ENCODE measurements at places on chromosomes 2 and 18. TPM values are rescaled to one million over a fixed set of nuclear protein-coding genes. Genes with fewer than 3 reads are reported as not detected.
A peak's percentile ranks its signal among the peaks of the same experiment; 100 is the strongest.

CPLX4 gene
- total RNA-seq: not detected

GAL3ST2 gene
- not detected for total RNA-seq

MAP3K19 gene
- not detected for total RNA-seq

GAREM2 gene
- total RNA-seq: 19.9 TPM

SEPTIN10 gene
- 93.6 TPM for total RNA-seq

MFSD2B gene
- total RNA-seq: 1.1 TPM

CD207 gene
- not detected for total RNA-seq

- no peak overlapping the region for H3K4me3 ChIP-seq
- no peaks in the 10 kb centered on the region for H3K27me3 ChIP-seq
- H3K27ac ChIP-seq: no peak overlapping the region
These were observed 324.6 kb downstream of the CCDC178 start for GRCh38 chr18:33115917-33116316.

- no peak overlapping the region for H3K4me3 ChIP-seq
- H3K27me3 ChIP-seq: no peaks in the 10 kb centered on the region
- H3K4me1 ChIP-seq: no peaks in the 10 kb centered on the region
- no peak for DNase-seq
- no peaks in the 10 kb centered on the region for H3K36me3 ChIP-seq
These were observed 835 bp upstream of the IL18RAP start for GRCh38 chr2:102421890-102422759.

DNA sequence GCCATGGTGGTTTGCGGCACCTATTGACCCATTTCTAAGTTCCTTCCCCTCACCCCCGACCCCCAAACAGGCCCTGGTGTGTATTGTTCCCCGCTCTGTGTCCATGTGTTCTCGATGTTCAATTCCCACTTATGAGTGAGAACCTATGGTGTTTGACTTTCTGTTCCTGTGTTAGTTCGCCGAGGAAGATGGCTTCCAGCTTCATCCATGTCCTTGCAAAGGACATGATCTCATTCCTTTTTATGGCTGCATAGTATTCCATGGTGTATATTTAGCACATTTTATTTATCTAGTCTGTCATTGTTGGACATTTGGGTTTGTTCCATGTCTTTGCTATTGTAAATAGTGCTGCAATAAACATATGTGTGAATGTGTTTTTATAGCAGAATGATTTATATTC is 183.6 kb downstream of the GBX2 start:
- no peak overlapping the region for H3K27ac ChIP-seq
- H3K36me3 ChIP-seq: no peaks in the 10 kb centered on the region
- DNase-seq: no peak
- H3K4me3 ChIP-seq: no peak overlapping the region
- peaks cover 8% of the 10 kb centered on the region for H3K4me1 ChIP-seq

DNA sequence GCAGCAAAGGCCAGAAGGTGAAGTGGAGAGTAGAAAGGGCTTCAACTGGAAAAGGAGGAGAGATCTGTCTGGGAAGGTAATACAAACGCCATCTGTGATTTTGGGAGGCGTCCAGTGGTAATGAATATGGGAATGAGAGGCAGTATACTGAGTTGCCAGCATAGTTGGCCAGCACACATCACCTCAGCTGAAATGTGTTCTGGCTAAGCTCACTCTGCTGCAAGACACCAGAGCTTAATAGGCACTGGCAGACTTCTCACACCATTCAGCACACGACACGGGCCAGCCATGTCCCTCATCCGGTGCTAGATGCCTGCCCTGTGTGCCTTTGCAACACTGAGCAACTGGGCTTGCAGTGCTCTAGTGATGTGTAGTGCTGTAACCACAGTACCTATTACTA is 277.1 kb downstream of the PIEZO2 start:
- no peaks in the 10 kb centered on the region for H3K36me3 ChIP-seq
- no peak for DNase-seq
- no peaks in the 10 kb centered on the region for H3K4me1 ChIP-seq
- H3K27ac ChIP-seq: no peak overlapping the region

GRCh38 chr2:197931661-197932312 is 127.4 kb downstream of the PLCL1 start:
- no peaks in the 10 kb centered on the region for H3K4me1 ChIP-seq
- H3K4me3 ChIP-seq: no peak overlapping the region
- H3K36me3 ChIP-seq: no peaks in the 10 kb centered on the region
- no peak overlapping the region for H3K27ac ChIP-seq

GRCh38 chr2:171703574-171704347 is 16.5 kb downstream of the DYNC1I2 start:
- no peaks in the 10 kb centered on the region for H3K27me3 ChIP-seq
- H3K27ac ChIP-seq: no peak overlapping the region
- no peak overlapping the region for H3K4me3 ChIP-seq
- no peak for DNase-seq

DNA sequence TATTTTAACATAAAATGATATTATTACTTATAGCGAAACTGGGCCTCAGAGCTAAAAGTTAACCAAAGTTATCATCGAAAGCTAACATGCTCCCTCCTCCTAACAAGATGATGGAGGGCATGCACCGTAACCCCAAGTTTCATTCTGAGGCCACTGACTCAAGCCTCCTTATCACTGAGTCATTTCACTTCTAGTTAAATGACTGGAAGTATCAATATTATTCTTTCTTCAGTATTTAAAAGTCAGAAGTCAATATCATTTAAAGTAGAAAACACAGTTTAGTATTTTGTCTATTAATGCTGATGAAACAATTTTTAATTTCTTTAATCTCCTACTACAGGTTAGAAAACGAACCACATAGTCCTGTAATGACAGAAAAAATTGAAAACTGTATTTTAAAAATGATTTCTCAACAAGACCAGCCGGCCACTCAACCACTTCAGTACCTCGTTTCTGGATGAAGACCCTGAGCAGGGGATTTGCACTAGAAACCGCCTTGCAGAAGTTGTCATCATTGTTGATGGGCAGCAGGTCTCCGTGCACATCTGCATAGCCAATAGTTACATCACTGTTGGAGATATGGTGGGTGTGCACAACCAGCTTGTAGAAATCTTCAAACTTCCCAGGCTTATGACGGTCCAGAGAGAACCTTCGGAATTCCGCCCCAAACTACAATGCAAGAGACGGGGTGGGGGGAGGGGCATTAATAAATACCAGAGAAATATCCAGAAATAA is 44.9 kb downstream of the PARD6G start:
- H3K4me3 ChIP-seq: no peak overlapping the region
- no peak overlapping the region for H3K27ac ChIP-seq
- no peaks in the 10 kb centered on the region for H3K27me3 ChIP-seq
- peaks cover 6% of the 10 kb centered on the region for H3K4me1 ChIP-seq
- no peaks in the 10 kb centered on the region for H3K36me3 ChIP-seq

DNA sequence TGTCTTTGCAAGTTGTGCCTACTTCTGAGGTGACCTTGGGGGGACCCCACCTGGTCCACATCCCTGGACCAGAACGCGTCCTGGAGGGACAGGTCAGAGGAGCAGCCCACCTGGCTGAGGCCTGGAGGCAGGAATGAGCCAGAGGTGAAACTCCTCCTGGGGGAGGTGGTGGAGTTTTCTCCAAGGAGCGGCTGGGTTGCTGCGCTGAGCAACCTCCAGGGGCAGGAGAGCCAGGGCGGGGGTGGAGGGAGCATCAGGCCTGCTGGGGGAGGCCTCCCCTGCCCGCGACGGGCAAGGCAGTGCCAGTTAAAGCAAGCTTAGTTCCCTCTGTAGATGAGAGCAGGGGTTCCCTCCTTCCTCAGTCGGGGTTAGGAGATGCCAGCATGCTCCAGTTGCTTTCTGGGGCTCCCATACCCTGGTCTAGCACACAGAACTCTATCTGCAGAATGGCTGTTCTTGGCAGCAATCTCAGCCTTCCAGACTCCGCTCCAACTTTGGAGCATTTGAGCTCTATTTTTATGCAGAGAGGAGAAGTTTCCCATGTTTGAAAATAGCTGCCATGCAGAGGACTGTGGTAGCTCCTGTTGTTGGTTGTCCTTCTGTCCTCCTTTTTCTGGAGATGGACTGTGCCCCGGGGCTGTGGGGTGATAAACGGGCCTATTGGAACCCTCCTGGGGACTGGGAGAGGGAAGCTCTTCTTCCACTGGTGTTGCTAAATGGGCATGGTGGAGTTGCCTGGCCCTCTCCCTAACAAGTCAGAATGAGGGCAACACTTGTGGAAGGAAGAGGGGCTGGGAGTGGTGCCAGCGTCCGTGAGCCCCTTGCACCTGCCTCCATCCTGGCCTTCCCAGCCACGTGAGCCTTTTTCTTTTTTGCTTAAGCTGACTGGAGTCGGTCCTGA is 39.1 kb downstream of the B3GNT2 start:
- H3K36me3 ChIP-seq: no peaks in the 10 kb centered on the region
- peaks cover 3% of the 10 kb centered on the region for H3K4me1 ChIP-seq
- no peak overlapping the region for H3K27ac ChIP-seq
- no peak for DNase-seq
- no peaks in the 10 kb centered on the region for H3K27me3 ChIP-seq

- H3K27ac ChIP-seq: no peak overlapping the region
- no peak for DNase-seq
- no peak overlapping the region for H3K4me3 ChIP-seq
- no peaks in the 10 kb centered on the region for H3K27me3 ChIP-seq
These were observed 105.6 kb downstream of the CEP192 start for GRCh38 chr18:13096719-13097118.

DNA sequence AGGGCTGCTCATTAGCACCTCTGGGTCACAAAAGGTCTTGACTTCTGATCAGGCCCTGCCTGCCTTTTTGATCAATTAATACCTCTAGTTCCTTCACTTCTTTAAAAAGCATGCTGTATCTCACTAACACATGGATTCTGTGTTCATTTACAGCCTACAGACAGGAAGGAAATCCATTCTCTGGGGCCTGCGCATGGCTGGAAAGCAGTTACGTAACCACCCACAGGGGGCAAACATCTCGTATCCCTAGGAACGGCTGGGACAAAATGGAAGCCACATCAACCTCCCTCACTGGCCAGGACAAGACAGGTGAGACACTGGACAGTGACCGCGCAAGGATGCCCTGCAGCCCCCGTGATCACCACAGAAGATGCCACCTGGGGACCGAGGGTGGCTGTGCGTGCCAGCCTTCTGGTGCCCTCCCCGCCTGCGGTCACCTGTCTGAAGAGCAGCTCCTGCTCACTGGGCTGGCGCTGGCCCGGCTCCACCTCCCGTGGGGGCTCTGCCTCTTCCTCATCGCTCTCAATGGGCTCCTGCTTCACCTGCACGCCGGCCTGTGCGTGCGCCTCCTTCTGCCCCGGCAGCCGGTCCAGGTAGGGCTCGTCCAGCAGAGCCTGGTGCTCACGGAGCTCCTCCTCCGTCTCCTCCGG is 266.9 kb downstream of the TWIST2 start:
- H3K4me1 ChIP-seq: no peaks in the 10 kb centered on the region
- H3K4me3 ChIP-seq: no peak overlapping the region
- no peaks in the 10 kb centered on the region for H3K27me3 ChIP-seq

GRCh38 chr2:216160786-216161185 is 51.6 kb downstream of the XRCC5 start:
- peaks cover 61% of the 10 kb centered on the region for H3K36me3 ChIP-seq
- H3K27me3 ChIP-seq: no peaks in the 10 kb centered on the region

DNA sequence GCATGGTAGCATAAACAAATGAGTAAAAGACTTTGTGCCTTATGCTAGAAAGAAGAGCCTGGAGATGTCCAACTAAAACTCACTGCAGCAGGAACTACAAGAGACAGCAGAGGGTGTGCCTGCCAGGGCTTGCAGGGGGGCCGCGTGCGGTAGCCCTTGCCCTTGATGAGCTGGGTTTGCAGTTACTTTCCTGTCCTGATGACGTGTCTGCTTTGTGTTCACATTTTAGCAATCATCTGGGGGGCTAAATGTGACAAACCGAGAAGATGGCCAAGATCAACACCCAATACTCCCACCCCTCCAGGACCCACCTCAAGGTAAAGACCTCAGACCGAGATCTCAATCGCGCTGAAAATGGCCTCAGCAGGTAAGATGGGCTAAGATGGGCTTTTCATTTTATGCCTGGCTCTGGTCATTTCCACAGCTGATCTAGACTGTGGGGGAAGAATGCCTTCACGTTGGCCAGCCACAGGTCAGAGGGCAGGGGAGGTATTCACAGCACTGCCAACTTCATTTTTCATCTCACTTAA is 23.5 kb downstream of the CNGA3 start:
- H3K27me3 ChIP-seq: no peaks in the 10 kb centered on the region
- no peak overlapping the region for H3K4me3 ChIP-seq
- no peaks in the 10 kb centered on the region for H3K4me1 ChIP-seq
- no peaks in the 10 kb centered on the region for H3K36me3 ChIP-seq
- DNase-seq: peak; percentile 22
- H3K27ac ChIP-seq: no peak overlapping the region

DNA sequence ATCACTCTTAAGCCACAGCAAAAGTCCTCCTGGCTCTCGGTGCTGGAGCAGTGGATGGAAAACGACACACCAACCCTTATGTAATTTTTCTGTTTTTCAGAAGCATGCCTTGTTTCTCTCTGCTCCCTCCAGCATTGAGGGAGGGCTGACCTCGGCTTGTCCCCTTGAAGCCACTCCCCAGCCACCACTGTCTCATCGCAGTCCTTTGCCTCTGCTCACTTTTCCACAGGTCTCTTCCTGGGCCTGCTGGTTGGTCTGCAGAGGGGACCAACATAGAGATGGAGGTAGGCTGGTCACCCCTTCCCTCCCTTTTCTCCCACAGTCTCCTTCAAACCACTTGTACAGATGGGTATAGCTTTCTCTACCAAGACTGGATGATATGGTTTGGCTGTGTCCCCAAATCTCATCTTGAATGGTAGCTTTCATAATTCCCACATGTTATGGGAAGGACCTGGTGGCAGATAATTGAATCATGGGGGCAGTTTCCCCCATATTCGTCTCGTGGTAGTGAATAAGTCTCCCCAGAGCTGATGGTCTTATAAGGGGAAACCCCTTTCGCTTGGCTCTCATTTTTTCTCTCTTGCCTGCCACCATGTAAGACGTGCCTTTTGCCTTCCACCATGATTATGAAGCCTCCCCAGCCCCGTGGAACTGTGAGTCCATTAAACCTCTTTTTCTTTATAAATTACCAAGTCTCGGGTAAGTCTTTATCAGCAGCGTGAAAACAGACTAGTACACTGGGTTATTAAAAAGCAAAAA is 14.3 kb upstream of the RIOK3 start:
- no peak overlapping the region for H3K4me3 ChIP-seq
- H3K27ac ChIP-seq: no peak overlapping the region
- no peaks in the 10 kb centered on the region for H3K27me3 ChIP-seq
- no peaks in the 10 kb centered on the region for H3K36me3 ChIP-seq
- DNase-seq: no peak
- H3K4me1 ChIP-seq: no peaks in the 10 kb centered on the region

- H3K4me1 ChIP-seq: no peaks in the 10 kb centered on the region
- no peak for DNase-seq
- no peak overlapping the region for H3K27ac ChIP-seq
- H3K27me3 ChIP-seq: no peaks in the 10 kb centered on the region
These were observed 437.4 kb downstream of the MEIS1 start for GRCh38 chr2:66872081-66872985.

All from H1 (cell line).